ENCODE measurements at places on chromosomes 6 and 20. TPM values are rescaled to one million over a fixed set of nuclear protein-coding genes. Genes with fewer than 3 reads are reported as not detected.

NRSN1 gene
- total RNA-seq = not detected

DNA sequence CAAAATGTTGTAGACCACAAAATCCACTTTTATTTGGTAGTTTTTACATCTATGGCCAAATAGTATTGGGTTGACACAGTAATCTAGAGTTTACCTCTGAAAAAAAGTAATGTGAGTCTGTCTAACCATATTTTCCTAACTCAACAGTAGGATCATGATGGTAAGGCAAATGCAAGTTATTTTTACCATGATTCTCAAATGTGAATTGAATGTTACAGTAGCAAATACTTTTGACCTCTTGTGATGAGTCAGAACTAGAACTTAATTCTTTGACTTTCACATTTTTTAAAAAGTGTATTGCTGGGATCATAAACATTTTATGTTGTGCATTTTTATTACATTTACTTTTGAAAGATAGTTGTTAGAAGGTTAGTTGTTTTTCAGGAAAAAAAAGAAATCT lies 22.0 kb downstream of the RNF146 start:
- no peaks in the 10 kb centered on the region for H3K4me1 ChIP-seq
- no peak for DNase-seq
- H3K4me3 ChIP-seq = no peak overlapping the region
- H3K27me3 ChIP-seq = no peaks in the 10 kb centered on the region

DNA sequence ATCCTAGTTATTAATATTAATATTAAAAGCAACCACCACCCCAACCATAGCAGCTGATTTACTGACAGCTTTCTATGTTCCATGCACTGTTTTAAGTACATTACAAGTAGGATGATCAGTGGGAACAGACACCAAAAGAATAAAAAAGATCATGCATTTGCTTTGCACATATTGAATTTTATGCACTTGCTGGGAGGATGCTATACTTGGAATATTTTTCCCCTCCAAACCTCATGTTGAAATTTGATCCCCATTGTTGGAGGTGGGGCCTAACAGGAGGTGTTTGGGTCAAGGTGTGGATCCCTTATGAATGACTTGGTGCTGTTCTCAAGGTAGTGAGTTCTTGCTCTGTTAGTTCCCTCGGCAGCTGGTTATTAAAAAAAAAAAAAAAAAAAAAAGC lies 178.9 kb upstream of the MYLIP start:
- no peak overlapping the region for H3K4me3 ChIP-seq
- H3K27me3 ChIP-seq = no peaks in the 10 kb centered on the region
- H3K27ac ChIP-seq = no peak overlapping the region
- DNase-seq = peak; percentile 37
- no peaks in the 10 kb centered on the region for H3K36me3 ChIP-seq

- no peaks in the 10 kb centered on the region for H3K36me3 ChIP-seq
- no peaks in the 10 kb centered on the region for H3K27me3 ChIP-seq
- H3K4me3 ChIP-seq = no peak overlapping the region
- no peaks in the 10 kb centered on the region for H3K4me1 ChIP-seq
- no peak overlapping the region for H3K27ac ChIP-seq
These were observed 33.5 kb downstream of the SMAP1 start for GRCh38 chr6:70700922-70701876.

DNA sequence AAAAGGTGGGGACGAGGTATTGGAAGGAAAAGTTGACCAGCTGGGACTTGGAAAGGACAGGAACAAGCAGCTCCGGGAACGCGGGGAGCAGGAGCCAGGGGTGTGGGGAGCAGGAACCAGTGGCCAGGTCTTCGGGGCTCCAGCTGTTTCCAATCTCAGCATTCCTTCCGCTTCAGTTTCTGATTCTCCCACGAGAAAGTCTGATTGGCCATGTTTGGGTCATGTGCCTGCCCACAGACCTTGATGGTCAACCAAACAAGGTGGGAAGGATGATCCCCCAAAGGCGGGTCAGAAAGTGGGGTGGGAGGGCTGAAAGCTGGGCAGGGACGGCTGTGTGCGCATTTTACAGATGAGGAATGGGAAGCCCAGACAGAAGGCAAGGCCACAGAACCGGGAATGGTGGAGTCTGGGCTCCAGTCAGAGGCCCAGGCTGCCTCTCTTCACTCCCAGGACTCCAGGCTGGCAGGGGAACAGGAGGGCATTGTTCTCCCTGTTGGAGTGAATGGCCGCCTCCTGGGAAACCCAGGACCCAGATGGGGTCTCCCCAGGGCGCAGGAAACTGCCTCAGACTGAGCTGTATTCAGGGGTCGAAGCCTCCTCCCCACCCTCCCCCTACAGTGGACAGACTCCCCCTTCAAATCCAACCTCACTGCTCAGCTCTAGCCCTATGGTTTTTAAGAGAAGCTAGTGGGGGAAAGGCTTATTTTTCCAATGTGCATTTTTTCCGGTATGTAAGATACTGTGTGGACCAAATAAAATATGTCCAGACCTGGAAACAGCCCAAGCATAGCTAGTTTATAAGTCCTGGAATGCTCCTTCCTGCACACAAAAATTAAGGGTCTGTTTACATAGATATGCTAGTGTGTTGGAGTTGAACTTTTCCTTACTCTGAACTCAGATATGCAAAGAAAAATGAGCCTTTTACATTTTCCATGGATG lies 12.2 kb upstream of the PTGIS start:
- no peaks in the 10 kb centered on the region for H3K4me1 ChIP-seq
- H3K27ac ChIP-seq = no peak overlapping the region
- no peaks in the 10 kb centered on the region for H3K36me3 ChIP-seq
- no peak for DNase-seq

- DNase-seq = no peak
- no peaks in the 10 kb centered on the region for H3K27me3 ChIP-seq
- no peak overlapping the region for H3K4me3 ChIP-seq
- H3K4me1 ChIP-seq = peaks cover 5% of the 10 kb centered on the region
These were observed 58.7 kb downstream of the VAPB start for GRCh38 chr20:58447511-58448391.

GRCh38 chr6:123089226-123089625 lies 93.2 kb downstream of the CLVS2 start:
- no peak overlapping the region for H3K27ac ChIP-seq
- no peak overlapping the region for H3K4me3 ChIP-seq
- H3K27me3 ChIP-seq = no peaks in the 10 kb centered on the region

Data from kidney (tissue), 22 donors.